ENCODE measurements at places on chromosomes 3 and 15.

DNA sequence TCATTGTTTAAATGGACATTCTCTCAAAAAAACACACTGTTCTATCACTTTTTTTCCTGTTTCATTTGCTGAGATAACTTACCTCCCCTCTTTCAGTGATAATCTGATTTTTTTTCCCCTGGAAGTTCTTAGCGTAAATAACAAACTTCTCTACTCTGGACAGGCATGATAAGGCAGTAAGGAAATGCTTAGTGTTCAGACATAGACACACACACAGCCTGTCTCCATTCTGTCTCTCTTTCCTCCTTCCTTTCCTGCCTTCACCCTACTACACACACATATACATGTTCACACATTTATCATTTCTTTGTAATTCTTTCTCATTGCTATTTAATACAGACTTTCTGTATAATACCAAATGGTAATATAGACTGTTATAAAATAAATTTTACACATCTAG lies 470.8 kb upstream of the ROBO1 start:
- no peak for DNase-seq

- no peak for DNase-seq
Measured at GRCh38 chr3:11641683-11642430, 1.9 kb downstream of the VGLL4 start.

DNA sequence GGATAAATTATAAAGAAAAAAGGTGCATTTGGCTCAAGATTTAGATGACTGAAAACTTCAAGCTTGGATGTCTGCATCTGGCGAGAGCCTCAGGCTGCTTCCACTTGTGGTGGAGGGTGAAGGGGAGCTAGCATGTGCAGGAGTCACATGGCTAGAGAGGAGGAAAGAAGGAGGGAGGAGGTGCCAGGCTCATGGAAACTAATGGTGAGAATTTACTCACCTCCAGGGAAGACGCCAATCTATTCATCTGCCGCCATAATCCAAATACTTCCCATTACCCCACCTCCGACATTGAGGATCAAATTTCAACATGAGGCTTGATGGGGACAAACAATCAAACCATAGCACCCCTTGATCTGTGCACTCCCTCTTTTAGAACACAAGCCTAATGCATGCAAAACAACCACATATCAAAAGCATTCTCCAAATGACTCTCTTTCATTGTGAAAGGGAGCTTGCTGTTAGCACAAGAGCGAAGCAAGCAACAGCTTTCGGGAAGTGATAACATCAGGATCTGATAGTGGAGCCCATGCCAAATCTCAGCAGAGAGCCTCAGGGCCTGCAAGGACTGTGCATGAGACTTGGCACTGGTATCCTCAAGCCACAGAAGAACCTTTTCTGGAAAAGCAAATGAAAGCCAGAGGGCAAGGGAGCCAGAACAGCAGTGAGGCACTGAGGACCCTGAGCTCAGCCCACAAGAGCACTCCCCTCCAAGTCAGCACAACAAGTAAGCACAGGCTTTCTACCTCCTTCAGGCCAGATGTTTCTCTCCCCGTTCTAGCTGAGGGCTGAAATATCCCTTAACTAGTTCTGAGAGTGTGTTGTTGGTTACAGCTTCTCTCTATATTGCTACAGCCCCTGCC lies 50.2 kb upstream of the THBS1 start:
- no peak for DNase-seq

DNA sequence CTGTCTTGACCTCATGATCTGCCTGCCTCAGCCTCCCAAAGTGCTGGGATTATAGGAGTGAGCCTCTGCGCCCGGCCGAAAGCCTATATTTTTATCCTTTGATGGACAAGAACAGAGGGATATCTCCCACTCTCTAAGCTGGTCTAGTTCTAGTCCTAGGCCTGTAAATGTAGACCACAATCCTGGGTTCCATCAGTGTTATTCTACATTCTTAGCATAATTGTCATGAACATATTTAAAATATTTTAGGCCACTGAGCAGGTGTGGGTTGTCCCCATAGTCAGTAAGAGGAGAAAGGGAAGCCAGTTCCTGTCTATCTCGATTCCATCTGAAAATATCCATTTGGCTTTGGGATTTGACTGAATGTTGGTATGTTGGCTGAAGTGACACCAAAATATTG lies 118.1 kb downstream of the EBLN2 start:
- no peak for DNase-seq

GRCh38 chr3:189365609-189366564 lies 194.1 kb downstream of the TPRG1 start:
- DNase-seq, result no peak

DNA sequence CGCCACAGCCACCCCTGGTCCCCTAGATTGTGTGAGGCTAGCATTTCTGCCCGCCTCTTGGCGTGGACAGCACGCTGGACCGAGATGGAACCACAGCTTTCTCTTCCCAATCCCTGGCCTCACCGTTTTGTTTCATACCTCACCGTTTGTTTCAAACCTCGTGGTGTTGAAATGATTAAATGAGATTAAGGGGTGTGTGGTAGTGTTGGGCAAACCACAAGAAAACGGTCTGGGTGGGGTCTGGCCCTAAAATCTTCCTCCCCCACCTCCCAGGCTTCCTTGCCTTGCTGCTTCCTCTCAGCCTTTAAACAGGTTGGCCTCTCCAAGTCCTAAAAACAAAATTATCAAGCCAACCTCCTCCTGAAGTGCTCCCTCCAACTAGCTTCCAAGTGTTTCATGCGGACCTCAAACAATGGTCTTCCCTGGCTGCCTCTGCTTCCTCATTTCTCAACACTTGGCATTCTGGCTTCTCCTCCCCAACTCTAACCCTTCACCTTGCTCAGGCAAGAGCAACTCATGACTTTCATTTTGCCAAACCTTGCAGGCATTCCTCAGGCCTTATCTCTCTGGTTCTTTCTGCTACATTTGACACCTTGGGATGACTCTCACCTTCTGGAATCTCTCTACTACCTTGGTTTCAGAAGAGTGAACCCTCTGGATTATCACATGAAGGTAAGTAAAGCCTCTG lies 1.4 kb upstream of the ATP13A3 start:
- no peak for DNase-seq

GRCh38 chr15:74124759-74125158 lies 5.6 kb upstream of the ISLR2 start:
- no peak for DNase-seq

DNA sequence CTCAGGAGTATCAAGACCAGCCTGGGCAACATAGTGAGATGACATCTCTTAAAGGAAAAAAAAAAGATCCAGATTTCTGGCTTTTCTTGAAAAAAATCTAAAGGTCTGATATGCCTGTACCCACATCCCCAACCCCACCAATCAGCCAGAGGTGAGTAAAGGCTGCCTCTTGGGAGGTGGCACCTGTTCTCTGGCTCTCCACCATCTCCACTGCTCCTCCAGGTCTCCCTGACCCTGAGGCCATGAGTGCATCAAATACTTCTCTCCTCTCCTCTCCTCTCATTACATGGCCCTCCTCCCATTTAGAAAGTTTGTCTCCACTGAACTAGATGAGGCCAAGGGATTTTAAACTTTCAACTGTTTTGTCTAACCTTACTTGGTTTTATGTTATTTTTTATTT lies 5.2 kb downstream of the SIAH2 start:
- DNase-seq, result no peak

GRCh38 chr15:48281674-48282073 lies 49.6 kb upstream of the DUT start:
- no peak for DNase-seq

- no peak for DNase-seq
Measured at GRCh38 chr3:21705769-21706168, 45.2 kb downstream of the ZNF385D start.

DNA sequence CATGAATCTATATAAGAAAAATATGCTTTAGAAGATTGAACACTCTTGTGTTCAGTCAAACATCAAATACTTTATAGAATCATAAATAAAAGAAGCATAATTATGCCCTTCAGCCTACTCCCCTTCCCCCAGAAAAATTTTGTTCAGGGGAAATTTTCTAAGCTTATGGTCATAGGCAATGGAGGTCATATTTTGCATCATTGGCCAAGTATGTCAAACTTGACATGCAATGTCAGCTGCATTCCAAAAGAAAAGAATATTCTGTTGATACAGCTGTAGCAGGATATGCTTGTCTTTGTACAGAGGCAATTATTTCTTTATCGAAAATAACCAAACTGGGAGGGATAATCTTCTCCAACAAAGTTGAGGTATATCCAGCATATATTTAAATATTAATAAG lies 328.2 kb downstream of the ZIC1 start:
- no peak for DNase-seq

- no peak for DNase-seq
Measured at GRCh38 chr3:172099495-172099808, 60.1 kb downstream of the FNDC3B start.

DNA sequence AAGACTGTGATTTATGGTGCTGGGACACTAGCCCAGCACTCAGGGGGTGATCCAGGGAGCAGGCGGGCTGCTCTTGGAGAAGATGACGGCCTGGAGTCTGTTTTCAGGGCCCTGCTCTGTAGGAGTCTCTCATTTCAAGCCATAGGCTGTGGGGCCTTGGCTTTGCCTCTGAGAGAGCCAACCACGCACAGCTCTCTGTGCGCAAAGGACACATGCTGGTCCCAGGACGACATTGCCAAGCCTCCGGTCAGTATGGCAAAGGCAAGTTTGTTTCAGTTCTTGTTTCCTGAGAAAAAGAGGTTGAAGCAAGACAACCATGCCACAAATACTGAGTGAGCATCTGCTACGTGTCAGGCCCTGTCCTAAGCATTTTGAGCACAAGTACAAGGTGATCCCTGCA lies 197.1 kb downstream of the EPHB1 start:
- no peak for DNase-seq

- no peak for DNase-seq
Measured at GRCh38 chr3:15845475-15845874, 47.7 kb upstream of the ANKRD28 start.

DNA sequence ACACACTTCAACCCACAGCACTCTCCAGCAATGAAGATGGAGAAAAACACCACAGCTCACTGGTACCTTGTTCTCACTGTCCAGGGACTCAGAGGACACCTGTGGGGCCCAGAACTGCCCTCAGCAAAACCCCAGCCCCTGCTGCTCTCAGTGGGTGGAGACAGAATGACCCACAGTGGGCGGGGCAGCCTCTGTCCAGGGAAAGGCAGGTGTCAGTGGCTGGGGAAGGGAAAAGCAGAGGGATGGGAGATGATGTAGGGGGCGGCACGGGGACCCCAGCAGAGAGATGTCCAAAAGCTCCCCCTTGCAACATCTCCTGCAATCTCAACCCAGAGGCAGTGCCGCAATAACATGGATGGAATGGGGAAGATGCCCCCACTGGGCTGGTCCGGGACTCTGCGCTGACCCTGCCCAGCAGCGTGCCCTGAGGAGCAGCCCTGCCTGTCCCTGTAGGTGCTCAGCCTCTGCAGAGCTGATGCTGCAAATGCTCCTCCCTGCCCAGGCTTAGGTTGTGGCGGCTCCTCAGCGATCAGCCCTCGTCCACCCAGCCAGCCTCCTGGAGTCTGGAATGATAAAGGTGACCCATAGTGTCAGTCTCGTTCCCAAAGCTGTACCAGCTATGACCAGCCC lies 193.9 kb downstream of the XXYLT1 start:
- DNase-seq, result no peak

DNA sequence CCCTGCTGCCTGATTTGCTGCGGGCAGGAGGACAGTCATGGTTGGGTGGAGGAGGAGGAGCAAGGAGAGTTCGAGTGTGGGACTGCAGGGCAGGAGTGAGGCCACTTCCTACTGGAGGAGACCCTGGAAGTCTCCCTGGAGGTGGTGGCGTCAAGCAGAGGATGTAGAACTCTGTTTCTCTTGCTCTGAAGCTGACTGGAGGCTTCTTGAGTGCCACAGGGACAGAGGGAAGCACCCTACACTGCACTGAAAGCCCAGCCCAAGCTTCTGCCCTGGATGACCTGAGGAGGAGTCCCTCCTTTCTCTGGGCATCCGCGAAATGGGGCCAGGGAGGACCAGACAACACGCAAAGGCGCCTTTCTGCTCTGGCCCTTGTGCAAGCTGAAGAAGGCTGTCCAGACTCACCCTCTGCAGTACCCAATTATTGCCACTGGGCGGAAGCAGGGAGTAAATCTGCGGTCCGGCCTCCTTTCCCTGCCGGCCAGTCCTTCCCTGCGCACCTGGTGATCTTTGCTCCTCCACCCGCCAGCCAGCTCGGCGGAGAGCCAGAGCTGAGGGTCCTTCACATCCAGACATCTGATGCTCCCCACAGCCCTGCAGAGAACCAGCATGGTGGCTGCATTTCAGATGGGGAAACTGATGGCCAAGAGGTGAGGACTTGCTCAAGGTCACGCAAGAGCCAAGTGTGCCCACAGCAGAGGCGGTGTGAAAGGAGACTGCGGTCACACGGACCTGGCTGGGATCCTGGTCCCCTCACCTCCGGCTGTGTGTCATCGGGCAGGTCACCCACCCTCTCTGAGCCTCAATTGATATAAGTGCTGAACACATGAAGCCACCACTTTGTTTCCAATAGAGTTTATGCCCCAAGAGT lies 207.1 kb downstream of the TBC1D2B start:
- DNase-seq, result no peak

DNA sequence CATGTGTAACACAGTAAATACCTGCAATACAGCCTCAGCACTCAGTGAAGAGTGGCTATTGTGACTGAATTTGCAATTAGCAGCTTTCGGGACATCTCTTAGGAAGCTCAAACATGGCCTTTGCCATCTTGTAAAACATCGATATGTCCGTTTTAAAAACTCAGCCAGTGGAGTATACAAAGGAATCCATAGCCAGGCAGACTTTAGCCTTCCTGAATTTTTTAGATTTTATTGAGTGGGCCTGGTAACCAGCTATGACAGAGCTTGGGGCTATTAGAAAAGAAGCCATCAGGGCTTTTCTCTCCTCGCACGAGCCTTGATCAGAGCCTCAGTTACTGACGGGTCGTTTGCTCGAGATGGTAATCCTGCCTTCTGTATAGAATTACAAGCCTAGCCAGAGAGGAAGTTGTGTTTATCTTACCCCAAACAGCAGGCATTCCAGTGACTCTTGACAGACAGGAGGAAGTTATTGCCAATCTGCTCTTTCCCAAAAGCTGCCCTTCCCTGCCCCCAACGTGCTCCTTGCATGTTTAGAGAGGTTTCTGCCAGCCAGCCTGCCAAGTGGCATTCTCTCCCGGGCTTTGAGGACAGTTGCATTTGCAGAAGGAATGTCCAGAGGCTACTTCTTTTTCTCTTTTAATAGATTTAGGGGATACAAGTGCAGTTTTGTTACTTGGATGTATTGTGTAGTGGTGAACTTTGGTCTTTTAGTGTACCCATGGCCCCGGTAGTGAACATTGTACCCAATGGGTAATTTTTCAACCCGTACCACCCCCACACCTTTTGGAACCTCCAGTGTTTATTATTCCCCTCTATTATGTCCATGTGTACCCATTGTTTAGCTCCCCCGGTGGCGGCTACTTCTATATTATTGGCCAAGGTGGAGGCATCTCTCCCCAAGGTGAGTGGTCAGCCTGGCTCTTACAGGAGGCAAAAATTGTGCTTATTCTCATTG lies 40.6 kb downstream of the ITPR1 start:
- no peak for DNase-seq

DNA sequence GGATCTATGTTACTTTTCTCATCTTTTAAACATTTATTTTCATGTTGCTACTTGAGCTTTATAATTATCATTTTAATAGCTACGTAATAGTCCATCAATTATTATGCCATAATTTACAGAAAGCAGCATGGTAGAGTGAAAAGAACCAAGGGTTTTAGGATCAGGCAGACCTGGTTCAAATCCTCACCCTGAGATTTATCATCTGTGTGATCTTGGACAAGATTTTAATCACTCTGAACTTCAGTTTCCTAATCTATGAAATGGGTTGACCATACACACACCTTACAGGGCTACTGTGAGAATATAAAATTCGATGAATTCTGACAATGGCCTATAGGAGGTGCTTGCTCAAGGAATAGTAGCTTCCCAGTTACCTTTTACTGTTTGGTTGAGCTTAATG lies 27.1 kb downstream of the BOC start:
- DNase-seq, result no peak

- no peak for DNase-seq
Measured at GRCh38 chr15:95439922-95440376, 890.6 kb upstream of the NR2F2 start.
